ENCODE measurements at places on chromosomes 7 and 10.

GRCh38 chr10:29804025-29804852, 169.5 kb upstream of the SVIL start:
- no peak for DNase-seq

DNA sequence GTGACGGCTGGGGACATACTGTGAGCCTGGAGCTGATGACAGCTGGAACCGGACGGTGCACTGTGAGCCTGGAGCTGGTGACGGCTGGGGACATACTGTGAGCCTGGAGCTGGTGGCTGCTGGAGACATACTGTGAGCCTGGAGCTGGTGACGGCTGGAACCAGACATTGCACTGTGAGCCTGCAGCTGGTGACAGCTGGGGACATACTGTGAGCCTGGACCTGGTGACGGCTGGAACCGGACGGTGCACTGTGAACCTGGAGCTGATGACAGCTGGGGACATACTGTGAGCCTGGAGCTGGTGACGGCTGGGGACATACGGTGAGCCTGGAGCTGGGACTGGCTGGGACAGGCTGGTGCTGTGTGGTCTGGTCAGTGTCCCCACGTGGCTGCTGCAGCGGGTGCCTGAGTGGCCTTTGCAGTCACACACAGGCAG, 47.9 kb downstream of the PTPRN2 start:
- DNase-seq: no peak

- DNase-seq: no peak
Observed at GRCh38 chr7:94630855-94631254, 25.1 kb downstream of the SGCE start.

DNA sequence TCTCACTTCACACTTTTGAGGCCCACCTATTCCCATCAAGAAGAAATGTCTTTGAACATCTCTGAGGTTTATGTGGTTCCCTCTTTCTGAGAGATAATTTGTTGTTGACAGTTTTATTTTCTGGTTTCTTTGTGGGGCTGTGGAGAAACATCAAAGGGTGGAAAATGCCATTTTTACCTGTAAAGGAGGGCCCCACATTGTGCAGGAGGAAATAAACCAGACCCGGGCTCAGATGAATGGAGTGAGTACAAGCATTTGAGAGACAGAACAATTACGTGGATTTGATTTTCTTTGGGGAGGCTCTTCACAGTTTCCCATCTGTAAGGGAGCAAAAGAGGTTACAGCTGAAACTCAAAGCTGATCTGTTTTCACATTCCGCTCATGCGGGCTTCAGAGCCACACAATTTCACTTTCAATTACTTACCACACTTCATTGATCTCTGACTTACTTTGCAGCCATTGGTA, 29.8 kb downstream of the ITPRIP start:
- peak; percentile 39 for DNase-seq

DNA sequence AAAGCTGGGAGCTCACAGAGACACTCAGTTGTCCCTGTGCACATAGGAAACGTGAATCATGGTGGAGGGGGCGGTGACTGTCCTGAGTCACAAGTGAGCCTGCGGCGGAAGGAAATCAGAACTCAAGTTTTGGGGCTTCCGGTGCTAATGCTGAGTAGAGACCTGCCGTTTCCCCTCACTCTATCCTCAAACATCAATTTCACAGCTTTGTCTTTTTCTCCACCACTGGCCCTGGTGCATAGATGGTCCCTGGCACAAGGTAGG, 21.9 kb downstream of the ADCYAP1R1 start:
- DNase-seq: no peak

- DNase-seq: no peak
Observed at GRCh38 chr10:32123021-32123420, 66.8 kb upstream of the KIF5B start.

DNA sequence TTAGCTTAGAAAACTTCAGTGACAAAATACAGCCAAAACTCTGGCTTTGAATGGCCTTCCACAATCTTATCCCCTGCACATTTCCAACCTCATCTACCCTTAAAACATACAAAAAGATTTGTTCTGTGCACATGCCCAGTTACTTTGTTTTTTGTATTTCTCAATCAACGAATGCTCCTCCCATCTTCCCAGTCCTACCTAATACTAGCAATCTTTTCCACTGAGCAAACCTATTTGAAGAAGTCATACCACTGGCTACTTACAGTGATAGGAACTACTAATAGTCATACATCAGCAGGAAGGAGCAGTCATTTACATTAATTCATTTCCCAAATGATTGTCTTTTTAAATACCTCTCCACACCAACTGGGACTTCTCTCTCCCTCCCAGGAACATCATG, 2.5 kb downstream of the USP54 start:
- DNase-seq: no peak

GRCh38 chr10:72557362-72557761, 68.5 kb downstream of the MICU1 start:
- DNase-seq: no peak
